ENCODE measurements at places on chromosomes 2 and 18.
A peak's percentile ranks its signal among the peaks of the same experiment; 100 is the strongest.

GRCh38 chr2:176074919-176075425 is 8.8 kb downstream of the EVX2 start:
- no peak for DNase-seq

DNA sequence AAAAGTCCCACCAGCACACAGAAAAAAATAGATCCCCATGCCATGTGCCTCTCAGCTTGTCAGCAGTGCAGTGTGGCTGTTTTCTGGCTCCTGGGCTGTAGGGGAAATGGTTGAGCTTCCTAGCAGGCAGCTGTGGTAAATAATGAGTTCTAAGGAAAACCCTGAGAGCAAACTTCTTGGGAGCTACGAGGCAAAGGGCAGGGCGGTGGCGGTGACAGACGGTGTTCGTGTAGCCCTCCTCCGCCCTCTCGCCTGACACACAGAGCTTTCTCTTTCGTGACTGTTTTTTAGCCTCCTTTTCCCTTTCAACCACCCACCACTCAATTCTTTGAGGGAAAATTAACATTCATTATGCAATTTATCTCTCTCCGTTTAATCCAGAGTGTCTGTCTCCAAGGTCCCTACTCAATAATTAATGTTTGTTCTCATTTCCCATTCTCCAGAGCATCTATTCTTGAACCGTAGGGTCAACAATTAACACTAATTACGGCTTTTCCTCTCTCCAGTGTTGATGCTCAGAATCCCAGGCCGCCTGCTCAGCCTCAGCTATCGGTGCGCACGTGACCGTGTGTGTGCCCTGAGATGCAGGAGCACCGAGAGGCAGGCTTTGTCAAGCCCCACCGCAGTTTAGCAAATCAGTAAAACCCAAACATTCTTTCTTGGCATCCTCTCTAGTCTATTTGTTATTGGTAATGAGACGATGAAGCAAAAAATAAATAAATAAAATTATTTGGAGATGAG is 50.1 kb downstream of the KIAA2012 start:
- DNase-seq, result no peak

DNA sequence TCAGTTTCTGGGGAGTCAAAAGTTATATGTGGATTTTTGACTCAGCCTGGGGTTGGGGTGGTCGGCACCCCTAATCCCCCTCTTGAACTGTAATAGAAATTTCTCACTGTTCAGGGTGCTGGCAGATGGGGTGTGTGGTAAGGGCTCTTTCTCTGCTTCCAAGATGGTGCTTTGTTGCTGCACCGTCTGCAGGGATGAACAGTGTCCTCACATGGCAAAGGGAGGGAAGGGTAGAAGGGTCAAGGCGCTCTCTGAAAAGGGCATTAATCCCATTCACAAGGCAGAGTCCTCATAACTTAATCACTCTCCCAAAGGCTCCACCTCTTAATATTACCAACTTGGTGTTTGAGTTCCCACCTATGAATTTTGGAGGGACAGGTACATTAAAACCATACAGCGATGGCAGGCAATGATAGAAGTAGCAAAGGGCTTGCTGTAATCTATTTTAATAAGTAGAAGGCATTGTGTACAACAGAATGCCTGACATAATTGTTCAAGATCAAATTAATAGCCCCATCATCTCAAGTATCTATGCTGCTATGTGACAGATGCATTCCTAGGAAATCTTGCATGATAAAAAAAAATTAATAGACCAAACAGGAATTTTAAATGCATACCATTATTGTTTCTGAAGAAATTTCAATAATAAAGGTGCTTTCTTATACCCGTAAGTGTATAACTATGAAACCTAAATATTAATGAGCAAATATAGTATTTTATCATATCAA is 28.1 kb downstream of the MMADHC start:
- peak; percentile 8 for DNase-seq

DNA sequence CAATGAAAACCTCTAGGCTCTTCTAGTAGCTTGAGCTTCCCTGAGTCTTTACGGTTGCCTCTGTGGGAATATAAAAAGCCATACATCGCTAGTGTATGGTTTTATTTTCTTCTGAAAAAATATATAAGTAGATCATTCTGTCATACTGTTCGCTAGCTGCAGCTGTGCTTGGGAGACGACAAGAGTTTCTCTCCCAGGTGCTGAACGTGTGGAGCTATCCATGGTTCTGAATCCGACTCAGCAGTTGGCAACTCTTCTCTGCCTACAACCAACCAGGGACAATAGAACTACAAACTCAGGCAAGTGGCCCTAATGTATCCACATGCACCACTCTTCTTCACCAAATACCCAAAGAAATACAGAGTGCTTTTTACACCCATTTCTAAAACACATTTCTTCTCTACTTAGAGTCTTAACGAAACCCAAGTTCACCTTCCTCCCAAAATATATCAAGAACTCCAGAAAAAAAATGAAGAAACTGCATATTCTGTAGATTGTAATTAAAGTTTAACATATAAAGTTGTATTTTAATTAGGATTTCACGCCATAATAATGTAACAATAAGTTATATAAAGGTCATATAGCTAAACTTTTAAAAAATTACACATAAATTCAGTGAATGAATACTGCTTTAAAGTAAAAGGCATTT is 2.2 kb upstream of the KCNH7 start:
- DNase-seq, result no peak

DNA sequence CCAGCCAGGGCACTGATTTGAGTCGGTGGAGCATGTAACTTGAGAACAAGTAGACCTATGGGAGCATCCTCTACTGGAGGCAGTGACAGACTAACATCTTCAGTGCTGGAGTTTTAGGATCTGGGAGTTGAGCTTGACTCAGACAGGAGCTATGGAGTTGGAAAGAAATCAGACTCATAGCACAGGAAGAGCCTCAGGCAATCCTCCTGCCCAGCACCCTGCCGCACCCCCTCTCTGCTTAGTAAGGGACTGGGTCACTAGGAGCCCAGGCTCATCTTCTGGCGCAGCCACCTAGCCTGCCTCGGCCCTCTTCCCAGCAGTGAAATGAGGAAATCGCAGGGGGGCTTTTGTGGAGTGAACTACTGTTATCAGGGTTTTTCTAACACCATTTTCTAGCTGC is 3.6 kb downstream of the ARID5A start:
- DNase-seq, result no peak

GRCh38 chr18:55064760-55065159 is 105.5 kb upstream of the CCDC68 start:
- no peak for DNase-seq

DNA sequence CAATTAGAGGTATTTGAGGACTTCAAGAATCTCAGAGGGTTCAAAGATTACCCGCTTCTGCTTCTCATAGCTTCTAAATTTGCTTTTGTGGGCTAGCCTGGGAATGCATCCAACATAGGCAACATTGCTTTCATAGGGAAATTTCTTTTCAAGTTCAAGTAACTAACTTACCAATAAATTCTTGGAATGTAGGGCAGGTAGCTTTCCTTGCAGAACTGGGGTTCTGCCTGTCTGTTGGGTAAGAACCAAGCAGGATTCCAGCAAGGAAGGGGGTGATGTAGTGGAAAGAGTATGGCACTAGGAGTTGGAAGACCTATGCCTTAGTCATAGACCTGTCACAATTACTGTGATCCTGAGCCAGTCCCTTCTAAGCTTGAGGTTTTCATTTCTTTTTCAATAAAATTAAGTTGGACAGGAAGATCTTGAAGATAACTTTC is 164.1 kb downstream of the FHOD3 start:
- DNase-seq, result no peak

GRCh38 chr18:25510096-25510495 is 158.1 kb upstream of the ZNF521 start:
- no peak for DNase-seq

DNA sequence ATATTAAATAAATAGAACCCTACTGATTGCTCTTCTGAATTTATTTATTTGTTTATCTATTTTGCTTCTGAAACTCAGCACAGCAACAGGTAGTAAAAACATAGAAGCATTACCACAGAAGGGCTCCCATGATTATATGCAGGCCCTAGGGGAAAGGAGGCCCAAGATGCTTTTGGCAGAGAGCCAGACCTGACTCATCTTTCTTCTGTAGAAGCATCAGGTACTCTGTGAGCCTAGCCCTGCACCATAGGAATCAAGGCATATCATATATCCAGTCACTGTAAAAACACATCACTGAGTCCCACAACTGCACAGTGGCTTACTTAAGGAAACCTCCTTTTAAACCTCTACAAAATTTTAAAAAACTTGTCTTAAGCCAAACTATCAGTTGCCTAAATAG is 1.8 kb downstream of the SCN9A start:
- DNase-seq, result no peak

DNA sequence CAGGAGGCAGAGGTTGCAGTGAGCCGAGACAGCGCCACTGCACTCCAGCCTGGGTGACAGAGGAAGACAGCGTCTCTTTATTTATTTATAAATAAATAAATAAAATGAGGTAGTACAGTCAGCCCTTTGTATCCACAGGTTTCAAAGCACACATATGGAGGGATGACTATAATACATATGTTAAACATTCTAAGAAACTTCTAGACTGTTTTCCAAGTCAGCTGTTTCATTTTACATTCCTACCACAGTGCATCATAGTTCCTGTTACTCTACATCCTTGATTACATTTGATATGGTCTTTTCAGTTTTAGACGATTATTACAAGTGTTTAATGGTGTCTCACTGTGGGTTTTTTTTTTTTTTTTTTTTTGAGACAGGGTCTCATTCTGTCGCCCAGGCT is 157.6 kb downstream of the ATAD2B start:
- DNase-seq, result no peak

DNA sequence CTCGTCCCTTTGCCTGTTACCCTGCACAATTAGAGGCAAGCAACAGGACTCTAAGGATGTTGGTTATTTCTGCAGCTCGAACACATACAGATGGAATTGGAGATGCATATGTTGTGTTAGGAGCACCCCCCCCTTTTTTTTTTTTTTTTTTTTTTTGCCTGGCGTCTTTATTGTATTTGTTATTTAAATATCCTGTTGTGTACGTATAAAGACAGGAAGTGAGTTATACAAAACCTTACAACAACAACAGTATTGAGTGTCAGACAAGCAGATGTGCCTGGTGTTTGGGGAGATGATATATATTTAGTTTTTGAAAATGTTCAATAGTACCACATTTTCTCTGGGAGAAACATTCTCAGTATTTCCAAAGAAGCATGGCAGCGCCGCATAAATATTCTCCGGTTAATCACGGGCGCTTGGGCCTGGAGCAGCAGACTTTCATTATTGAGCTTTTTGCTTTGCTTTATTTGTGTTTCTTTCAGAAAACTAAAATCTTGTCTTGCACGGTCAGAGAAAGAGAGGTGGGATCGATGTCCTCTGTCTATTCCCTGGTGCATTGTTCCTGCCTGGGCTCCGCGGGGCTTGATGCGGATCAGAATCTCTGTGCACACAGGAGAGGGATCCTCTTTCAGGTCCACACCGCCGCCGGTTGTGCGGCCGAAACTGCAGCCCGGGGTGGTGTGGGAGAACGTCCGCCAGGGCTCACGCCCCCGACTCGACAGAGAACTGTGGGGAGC is 23.2 kb upstream of the ZNF516 start:
- DNase-seq, result no peak

DNA sequence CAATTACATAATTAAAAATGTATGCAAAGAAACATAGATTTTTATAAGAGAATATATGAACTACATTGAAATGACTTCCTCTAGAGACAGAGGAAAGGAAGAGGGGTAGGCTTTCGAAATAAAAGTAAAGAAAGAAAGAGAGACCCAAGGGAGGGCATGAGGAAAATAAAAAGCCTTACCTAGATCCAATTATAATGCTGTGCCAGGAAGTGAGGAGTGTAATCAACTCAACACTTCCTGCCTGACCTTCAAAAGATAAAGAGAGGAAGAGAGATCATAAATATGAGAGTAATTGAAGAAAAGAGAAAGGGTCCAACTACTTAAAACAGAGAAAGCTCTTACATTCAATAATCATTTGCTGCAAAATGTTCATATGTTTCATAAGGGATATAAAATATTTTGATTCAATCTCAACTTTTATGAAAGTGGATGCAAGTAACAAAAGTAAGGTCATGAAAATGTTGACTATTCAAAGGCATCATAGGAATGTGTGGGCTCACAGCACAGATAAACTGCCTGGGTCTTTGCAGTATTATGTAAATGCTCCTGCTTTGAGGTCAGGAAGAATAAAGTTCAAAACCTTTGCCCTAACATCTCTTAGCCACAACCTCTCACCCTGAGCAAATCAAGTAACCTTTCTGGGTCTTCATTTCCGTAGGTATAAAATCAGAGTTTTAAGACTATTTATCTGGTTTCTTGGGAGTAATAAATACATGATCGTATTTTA is 1237.7 kb downstream of the LRP1B start:
- no peak for DNase-seq

- DNase-seq, result no peak
These were observed 403.0 kb upstream of the TNP1 start for GRCh38 chr2:217262911-217263310.

- no peak for DNase-seq
These were observed 20.1 kb downstream of the BCL2L11 start for GRCh38 chr2:111140815-111141214.

DNA sequence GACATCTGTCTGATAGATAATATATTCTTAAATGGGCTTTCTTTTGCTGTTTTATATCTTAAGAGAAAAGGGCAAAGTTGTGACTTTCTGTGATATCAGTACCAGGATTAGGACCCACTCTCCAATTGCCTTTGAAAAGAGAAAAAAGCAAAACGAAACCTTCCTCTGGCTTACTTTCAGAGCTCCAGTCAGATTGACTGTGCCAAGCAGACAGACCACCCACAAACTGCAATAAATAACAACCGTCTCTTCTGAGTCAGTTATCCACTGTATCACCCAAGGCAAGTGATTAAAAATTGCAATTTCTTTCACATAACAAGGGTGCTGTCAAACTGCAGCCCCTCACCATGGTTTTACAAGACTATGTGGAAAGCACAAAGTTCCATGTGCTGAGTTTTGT is 230.5 kb upstream of the SETBP1 start:
- DNase-seq, result no peak

GRCh38 chr2:139940686-139941085 is 1160.5 kb upstream of the NXPH2 start:
- DNase-seq, result no peak

All from NCI-H524 treated with DMSO at 0.1 percent for 48 hours (cell line).